Activated CD4-positive, alpha-beta memory T cell treated with anti-CD3 and anti-CD28 coated beads, Interleukin-2, amount 10 ng/mL, durations not matched to agents 7 days and 5 days (primary cell): ENCODE measurements at places on chromosomes 7 and 10.
A peak's percentile ranks its signal among the peaks of the same experiment; 100 is the strongest.

GRCh38 chr7:76069238-76069638 is 21.3 kb downstream of the MDH2 start:
- no peak for DNase-seq
- peaks cover 30% of the 10 kb centered on the region for H3K36me3 ChIP-seq
- no peak overlapping the region for H3K4me3 ChIP-seq

- peaks cover 1% of the 10 kb centered on the region for H3K27me3 ChIP-seq
- no peak for DNase-seq
- H3K27ac ChIP-seq: no peak overlapping the region
These were observed 86.2 kb upstream of the CACUL1 start for GRCh38 chr10:118840776-118841468.

DNA sequence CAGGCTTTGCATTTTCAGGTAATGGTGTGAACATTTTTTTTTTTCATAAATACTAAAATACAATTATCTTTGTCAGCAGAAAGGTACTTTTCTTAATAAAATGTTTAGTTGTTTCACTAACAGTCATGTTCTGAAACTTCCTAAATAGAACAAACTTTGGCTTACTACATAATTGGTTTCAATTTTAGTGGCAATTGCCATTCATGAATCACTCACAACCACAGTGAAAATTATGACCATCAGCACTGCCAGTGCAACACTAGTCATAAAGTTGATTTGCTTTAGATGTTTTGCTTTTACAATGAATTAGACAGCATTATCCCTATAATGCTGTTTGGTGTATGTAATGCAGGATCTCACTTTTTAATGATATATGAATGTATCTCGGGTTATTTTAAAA is 297.6 kb upstream of the PLXDC2 start:
- H3K36me3 ChIP-seq: no peaks in the 10 kb centered on the region
- H3K27ac ChIP-seq: no peak overlapping the region
- H3K27me3 ChIP-seq: no peaks in the 10 kb centered on the region
- H3K4me1 ChIP-seq: no peaks in the 10 kb centered on the region
- DNase-seq: no peak
- no peak overlapping the region for H3K4me3 ChIP-seq

GRCh38 chr7:127187740-127188139 is 65.0 kb downstream of the GRM8 start:
- no peak overlapping the region for H3K27ac ChIP-seq
- no peaks in the 10 kb centered on the region for H3K4me1 ChIP-seq
- peaks cover 4% of the 10 kb centered on the region for H3K27me3 ChIP-seq
- DNase-seq: no peak
- H3K4me3 ChIP-seq: no peak overlapping the region

GRCh38 chr7:159032322-159032721 is 112.3 kb downstream of the VIPR2 start:
- no peak overlapping the region for H3K4me3 ChIP-seq
- no peak for DNase-seq
- H3K36me3 ChIP-seq: no peaks in the 10 kb centered on the region
- no peak overlapping the region for H3K27ac ChIP-seq

GRCh38 chr7:42456267-42456666 is 219.3 kb upstream of the GLI3 start:
- H3K4me3 ChIP-seq: no peak overlapping the region
- no peaks in the 10 kb centered on the region for H3K27me3 ChIP-seq
- H3K27ac ChIP-seq: no peak overlapping the region
- no peak for DNase-seq
- no peaks in the 10 kb centered on the region for H3K4me1 ChIP-seq

GRCh38 chr10:93568105-93568390 is 1.6 kb downstream of the FFAR4 start:
- no peak overlapping the region for H3K27ac ChIP-seq
- H3K27me3 ChIP-seq: peaks cover 75% of the 10 kb centered on the region
- peaks cover 2% of the 10 kb centered on the region for H3K4me1 ChIP-seq

DNA sequence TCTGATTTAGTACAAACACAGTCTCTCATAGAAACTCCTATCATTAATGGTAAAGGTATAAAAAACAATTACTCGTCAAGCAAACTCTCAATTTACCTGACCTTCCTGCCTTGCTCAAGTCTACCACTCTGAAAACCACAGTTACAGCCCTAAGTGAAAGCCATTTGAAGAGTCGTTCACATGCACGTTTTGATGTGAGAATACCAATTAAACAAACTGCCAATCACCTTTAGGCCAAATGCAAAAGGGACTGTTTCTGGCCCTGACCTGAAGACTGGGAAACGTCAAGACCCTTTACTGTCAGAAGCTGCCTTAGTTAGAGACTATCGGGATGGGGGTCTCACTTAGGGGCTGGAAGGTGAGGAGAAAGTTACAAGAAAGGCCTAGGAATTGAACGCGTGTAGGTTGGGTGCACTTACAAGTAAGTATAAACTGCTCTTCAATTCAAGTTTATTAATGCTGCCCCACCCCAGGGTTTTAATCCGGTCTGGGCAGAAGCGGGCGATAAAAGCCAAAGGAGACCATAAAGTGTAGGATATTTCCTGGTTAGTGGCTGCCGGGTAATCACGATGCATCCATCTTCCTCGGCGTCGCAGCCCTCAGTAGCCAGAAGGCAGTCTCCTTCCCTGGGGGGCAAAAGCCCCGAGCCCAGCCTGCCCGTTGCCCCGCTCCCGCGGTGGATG is 935 bp downstream of the TM9SF3 start:
- DNase-seq: peak; percentile 45
- H3K36me3 ChIP-seq: peaks cover 22% of the 10 kb centered on the region
- peak overlapping the region; percentile 92 for H3K27ac ChIP-seq

GRCh38 chr7:40611095-40611871 is 476.5 kb downstream of the SUGCT start:
- H3K27me3 ChIP-seq: no peaks in the 10 kb centered on the region

DNA sequence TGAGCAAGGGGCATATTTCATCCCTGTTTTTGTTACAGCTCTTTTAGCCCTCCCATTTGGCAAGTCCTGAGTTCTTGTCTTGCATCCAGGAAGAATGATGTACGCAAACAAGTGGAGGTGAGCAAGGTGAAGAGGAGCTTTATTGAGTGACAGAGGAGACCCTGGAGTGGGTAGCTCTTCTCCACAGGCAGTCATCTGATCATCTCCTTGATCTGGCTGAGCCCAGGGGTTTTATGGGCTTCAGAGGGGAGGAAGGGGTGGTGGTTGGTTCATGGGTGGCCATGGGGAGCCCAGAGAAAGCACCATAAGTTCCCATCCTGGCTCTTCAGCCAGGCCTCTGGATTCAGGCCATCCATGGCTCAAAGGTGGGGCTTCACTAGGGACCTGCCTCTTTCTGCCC is 21.9 kb downstream of the STEAP1 start:
- H3K4me3 ChIP-seq: no peak overlapping the region
- H3K36me3 ChIP-seq: peaks cover 2% of the 10 kb centered on the region
- no peak overlapping the region for H3K27ac ChIP-seq
- H3K27me3 ChIP-seq: peaks cover 7% of the 10 kb centered on the region
- no peak for DNase-seq
